Stimulated activated CD4-positive, alpha-beta T cell treated with anti-CD3 and anti-CD28 coated beads, Interleukin-4, amount 100 ng/mL, for 1 hour (primary cell): ENCODE measurements at places on chromosomes 3 and 15.
A peak's percentile ranks its signal among the peaks of the same experiment; 100 is the strongest.

DNA sequence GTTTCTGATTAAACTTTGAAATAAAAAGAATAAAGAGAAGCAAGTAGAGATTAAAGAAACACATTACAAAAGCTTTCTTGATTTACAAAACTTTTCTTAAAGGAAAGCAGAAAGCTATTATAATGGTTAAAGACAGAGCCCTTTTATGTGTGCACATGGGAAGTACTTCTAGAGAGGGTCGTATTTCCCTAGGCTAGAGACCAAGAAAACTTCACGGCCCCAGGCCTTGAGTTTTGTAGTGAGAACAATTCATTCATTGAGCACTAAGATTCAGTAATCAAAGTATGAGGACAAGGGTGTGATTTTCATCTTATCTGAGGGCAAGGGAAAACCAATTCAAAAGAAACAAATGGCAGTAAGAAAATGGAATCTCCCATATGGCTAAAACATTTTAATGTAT lies 854.1 kb downstream of the ROBO1 start:
- DNase-seq, result no peak

DNA sequence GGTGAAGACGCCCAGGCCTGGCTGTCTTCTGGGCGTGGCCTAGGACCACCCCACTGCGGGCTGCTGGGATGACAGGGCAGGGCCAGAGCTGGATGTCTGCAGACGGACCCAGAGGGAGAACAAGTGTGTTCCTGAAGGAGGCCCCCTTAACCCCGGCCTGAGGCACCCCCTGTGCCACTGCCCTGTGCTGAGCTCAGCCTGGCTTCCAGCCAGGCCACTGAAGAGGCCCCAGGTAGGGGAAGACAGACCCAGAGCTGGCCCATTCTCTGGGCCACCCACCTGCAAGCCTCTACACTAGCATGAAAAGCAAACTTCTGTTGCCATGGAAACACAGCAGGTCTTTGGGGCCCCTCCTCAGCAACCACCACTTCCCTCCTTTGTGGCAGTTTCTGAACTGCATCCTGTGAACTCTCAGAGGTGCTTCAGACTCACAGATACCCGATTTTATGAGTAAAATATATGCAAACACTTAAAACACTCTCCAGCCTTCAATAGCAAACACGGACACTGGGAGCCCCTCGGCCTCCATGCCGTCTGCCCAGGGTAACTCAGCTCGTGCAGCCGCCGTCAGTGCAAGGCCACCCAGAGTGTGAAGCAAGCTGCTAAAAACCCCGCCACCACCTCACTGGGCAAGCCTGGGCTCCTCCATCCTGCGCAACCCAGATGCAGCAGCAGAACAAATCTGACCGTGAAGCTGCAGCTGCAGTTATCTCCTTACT lies 42.5 kb downstream of the CMTM6 start:
- peak; percentile 42 for DNase-seq

GRCh38 chr15:26179906-26180305 lies 316.8 kb upstream of the ATP10A start:
- DNase-seq, result no peak

- no peak for DNase-seq
These were observed 5.8 kb downstream of the SERPINI2 start for GRCh38 chr3:167467848-167468611.

GRCh38 chr3:115239717-115240116 lies 92.6 kb upstream of the ZBTB20 start:
- DNase-seq, result no peak

GRCh38 chr3:31882895-31883294 lies 98.2 kb downstream of the OSBPL10 start:
- no peak for DNase-seq

- DNase-seq, result no peak
These were observed 677.4 kb downstream of the ZNF385D start for GRCh38 chr3:21073561-21073960.

DNA sequence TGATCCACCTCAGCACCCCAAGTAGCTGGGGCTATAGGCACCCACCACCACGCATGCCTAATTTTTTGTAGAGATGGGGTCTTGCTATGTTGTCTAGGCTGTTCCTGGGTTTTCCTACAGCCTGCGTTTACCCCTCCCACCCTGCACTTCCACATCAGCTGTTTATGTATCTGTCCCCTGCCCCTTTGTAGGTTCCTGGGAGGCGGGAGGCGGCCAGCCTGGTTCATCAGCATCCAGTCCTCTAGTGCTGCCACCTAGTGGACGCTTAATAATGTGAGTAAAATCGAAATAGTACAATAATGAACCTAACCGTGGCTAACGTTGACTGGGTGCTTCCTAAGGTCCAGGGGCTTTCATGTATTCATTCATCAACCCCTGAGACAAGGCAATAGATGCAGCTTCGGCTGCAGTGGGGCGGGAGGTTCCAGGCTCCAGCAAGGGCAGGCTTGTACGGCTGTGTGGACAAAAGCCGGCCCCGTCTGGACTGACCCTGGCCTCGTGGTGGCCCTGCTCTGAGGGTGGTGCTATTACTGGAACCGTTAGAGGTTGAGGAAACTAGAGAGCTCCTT lies 1.2 kb upstream of the LCTL start:
- DNase-seq, result peak; percentile 42

- no peak for DNase-seq
These were observed 53.7 kb upstream of the INO80 start for GRCh38 chr15:41169781-41170180.

GRCh38 chr15:79673416-79674123 lies 223.2 kb downstream of the MTHFS start:
- no peak for DNase-seq

GRCh38 chr3:124431331-124431994 lies 298.8 kb upstream of the UMPS start:
- no peak for DNase-seq

- no peak for DNase-seq
These were observed 103.8 kb upstream of the UBE2E1 start for GRCh38 chr3:23701716-23702597.

DNA sequence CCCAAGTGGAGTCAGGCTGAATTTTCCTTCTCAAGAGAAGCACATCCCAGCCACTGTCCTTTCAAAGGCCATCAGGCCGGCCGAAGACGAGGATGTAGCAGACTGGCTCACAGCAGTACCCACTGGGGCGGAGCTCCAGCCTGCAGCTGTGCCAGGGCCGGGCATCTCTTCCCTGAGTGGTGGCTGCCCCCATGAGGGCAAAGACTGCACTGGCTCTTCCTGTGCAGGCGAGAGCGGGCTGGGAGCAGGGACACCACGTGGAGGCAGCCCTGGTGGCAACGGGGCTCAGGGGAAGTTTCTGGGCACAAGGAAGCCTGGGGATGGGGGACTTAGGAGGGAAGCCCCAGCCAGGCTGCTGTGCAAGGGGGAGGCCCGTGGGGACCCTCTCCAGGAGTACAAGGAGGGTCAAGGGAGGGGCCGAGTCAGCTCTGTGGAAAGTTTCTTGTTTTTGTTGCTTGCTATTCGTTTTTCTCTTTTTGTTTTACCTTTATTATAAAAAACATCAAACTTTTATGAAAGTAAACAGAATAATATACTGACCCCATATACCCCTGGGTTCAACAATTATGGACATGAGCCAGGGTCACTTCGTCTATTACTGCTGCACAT lies 66.1 kb downstream of the RPN1 start:
- peak; percentile 35 for DNase-seq

- DNase-seq, result no peak
These were observed 78.4 kb downstream of the CCR1 start for GRCh38 chr3:46129588-46130272.

DNA sequence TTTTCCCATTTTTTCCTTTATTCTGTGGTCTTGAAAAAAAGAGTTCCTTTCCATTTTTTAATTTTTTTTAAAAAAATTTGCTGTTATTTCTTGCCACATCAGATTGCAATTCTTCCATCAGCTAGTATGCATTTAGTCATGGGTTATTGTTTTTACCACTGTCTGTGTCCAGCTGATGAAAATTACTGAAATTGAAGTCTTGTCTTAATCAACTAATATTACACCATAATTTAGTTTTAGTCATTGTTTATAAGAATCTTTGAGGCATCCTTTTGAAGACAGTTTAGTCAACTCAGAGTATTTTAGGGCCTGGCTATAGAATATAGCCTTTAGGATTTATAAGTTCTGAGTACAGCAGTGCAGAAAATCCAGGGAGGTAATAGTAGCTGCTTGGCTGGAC lies 172.1 kb downstream of the LRTM1 start:
- DNase-seq, result no peak

- DNase-seq, result peak; percentile 58
These were observed 2.8 kb downstream of the DUSP7 start for GRCh38 chr3:52053307-52054304.

DNA sequence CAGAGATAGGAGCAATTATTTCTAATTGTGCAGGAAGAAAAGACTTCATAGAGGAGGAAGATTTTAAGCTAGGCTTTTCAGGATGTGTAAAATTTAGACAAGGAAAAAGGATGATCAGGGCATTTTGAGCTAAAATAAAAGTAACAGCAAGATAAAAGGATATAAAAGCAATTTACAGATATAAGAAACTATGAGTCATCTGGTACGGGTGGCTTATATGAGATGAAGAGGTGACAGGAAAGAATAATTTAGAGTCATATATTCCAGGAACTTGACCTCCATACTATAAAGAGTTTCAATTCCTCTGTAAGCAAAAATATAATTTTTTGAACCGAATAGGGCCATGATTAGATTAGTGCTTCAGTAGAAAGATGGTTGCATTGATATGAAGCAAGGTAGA lies 273.7 kb downstream of the RBMS3 start:
- DNase-seq, result no peak

DNA sequence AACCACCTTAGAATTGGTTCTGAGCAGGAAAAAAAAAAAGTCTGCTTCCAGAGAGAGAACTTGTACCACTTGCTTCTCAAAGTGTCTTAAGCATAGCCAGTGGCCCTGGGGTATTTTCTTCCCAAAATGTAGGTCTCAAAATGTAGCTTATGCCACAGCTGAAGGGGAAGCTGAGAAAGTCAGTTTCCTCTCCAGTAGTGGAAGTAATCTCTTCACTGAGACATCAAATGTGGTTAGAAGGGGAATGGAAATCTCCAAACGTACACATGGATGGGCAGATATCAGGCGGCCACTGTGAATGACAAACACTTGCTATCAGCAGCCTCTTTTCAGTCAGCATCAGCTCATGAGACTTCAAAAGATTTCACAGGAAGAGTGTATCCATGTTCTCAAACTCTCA lies 841.2 kb downstream of the TUSC7 start:
- DNase-seq, result no peak

GRCh38 chr3:174068035-174068434 lies 670.5 kb downstream of the NLGN1 start:
- no peak for DNase-seq

GRCh38 chr15:97654481-97655076 lies 305.9 kb upstream of the ARRDC4 start:
- no peak for DNase-seq

DNA sequence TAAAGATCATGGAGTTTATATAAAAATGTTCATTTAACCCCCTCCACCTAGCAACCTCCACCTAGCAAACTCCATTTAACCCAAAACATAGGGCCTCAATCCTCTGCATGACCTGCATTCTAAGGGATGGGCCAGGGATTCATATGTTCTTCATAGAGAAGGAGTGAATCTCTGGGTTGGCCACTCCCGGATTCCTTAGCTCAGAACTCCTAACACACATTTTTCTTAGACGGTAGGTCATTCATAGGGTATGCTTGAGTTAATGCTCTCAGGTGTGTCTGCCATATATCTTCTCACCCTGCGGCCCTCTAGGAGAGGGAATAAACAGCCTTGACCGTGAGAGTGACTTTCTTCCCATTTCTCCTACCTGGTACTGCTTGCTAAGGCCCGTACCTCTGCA lies 102.0 kb upstream of the IGSF10 start:
- DNase-seq, result no peak

GRCh38 chr3:31277582-31277981 lies 255.1 kb upstream of the STT3B start:
- no peak for DNase-seq

DNA sequence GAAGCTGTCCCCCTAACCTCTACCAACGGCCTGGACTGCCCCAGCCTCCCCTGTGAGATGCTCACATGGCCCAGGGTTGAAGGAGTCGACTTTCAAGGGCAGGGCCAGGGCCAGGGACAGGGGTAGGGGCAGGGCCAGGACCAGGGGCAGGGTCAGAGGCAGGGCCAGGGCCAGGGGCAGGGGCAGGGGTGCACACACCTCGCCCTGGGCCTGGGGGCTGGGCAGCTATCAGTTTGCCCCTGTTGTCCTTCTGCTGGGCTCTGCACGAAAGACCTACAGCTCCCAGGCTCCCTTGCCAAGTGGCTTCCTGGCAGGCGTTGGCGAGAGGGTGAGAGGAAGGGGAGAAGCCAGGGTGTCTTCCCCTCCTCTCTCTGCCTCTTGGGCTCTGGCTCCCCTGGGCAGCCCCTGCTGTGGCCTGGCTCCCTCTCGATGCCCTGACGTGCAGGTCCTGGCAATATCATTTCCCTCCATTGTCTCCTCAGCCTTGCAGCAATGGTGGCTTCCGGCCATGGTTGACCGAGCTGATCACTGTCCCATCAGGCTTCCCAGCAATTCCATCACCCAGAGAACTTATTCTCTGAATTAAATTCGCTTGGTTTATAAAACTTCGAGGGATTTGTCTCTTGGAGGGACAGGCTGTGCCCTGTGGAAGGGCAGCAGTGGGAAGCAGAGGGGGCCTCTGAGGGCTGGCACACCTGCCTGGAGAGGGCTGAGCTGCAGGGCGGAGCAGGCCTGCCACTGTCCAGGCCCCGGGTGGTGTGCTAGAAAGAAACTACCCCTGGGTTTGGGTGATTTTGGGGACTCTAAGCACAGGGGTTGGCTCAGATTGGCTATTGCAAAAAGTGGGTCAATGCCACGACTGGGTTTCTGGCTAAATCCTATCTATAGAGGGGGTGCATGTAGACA lies 13.9 kb downstream of the PRR23E start:
- DNase-seq, result no peak

DNA sequence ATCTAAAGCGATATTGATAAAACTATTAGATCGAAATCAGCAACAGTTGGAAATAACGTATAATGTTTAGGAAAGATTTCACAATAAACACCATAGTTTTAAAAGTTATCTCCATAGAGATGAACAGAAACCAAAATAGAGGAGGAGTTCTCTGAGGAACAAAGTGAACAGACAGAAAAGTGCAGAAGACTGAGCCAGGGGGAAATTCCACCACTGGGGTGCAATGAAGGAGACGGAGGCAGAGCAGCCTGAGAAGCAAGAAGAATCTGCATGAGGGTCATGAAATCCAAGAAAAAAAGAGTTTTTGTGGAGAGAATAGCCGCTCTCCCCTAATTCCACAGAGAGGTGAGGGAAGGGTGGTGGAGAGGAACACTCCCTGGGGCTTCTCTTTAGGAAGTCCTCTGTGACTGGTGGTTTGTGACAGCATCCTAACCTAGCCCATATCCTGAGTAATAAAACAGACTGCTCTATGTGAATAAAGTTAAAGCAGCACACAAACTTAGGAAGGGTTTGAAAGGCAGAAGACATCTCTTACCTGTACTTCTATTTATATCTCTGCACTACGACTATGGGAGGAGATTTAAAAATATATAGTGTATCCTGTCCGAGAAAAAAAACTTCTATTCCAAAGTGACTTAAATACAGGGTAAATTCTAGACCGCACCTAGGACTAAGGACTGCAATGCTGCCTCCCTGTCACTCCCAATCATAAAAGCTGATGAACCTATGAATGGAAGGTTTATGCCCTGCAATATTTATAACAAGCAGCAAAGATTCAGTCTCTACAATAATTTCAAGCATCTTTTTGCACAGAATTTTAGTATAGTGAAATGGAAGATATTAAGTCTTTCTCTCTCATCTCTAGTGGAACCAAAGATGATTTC lies 22.9 kb downstream of the ATP8B4 start:
- DNase-seq, result no peak
